ENCODE measurements at places on chromosomes 2 and 18.

DNA sequence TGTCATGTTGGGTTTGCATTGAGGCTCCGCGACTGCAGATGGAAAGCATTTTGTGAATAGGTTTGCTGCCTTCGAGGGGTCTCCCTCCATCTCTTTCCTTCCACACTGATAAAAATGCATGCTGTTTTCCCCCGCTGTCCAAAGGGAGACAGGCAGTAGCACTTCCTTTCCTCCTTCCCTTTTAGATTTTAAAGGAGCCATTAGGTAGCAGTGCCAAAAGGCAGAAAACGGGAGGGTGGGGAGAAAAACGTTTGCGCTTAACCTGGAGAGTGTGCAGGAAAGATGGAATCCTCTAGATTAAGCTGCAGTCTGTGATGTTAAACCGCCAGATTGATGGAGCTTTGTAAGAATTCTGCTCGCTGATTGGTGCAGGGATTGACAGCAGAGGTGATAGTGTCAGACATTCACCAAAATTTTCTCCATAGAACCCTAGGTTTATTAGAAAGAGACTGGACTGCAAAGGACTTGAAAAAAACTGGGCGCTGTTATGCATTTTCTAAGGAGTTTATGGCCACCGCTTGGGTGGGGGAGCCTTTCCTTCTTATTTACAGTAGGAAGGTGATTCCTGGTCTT lies 688 bp downstream of the MAPRE2 start:
- peak; percentile 51 for DNase-seq

DNA sequence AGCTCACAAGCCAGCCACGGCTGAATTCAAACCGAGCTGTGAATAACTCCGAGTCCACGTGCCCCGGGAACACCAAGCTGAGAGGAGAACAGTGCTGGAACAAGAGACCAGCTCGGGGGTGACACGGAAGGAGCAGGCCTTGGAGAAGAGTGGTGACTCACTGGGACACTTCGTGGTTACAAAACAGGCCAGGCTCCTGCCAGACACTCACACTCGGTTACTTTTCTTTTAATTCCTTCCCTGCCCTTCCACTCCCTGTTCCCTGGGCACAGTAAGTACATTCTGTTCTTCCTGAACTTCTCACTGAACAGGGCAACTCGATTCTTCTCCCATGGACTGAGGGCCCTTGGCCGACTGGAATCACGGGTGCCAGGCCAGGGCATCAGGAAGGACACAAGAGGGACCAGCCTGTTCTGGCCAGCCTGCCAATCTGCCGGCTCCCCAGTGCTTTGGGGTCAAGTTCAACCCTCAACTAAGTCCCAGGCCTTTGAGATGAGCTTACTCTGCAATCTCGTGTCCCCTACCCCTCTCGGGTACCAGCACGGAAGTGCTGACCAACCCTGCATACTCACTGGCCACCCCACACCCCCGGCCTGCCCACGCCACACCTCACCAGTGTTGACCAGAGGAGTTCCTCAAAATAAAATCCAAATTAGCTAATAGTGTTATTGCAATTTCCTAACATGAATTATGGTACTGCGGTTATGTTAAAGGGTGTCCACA lies 87.5 kb downstream of the TFCP2L1 start:
- peak; percentile 81 for DNase-seq

- DNase-seq: no peak
Observed at GRCh38 chr2:10370390-10370789, 67.7 kb downstream of the HPCAL1 start.

GRCh38 chr2:230947908-230948365 lies 22.9 kb upstream of the GPR55 start:
- no peak for DNase-seq

DNA sequence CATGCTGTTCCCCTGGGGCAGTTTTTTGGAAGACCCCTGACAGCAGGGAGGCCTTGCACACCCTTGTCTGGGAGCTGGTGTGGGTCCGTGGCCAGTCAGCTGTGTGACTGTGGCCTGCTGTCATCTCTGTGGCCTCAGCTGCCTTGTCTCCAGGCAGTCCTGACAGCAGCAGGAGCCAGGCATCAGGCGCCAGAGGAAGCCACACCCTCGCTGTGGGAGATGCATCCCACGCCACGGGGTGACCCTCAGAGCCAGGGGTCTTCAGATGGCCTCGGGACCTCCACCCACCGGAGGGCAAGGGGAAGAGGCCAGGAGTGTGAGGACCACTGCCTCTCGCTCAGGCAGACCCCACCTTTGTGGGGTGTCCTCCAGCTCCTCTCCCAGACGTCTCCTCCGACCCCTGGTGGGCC lies 5.0 kb downstream of the BOK start:
- no peak for DNase-seq

GRCh38 chr18:5770176-5770575 lies 125.1 kb downstream of the TMEM200C start:
- DNase-seq: no peak

GRCh38 chr2:100077935-100078334 lies 64.5 kb downstream of the AFF3 start:
- DNase-seq: no peak

- no peak for DNase-seq
Observed at GRCh38 chr2:151085181-151085611, 176.5 kb downstream of the RBM43 start.

DNA sequence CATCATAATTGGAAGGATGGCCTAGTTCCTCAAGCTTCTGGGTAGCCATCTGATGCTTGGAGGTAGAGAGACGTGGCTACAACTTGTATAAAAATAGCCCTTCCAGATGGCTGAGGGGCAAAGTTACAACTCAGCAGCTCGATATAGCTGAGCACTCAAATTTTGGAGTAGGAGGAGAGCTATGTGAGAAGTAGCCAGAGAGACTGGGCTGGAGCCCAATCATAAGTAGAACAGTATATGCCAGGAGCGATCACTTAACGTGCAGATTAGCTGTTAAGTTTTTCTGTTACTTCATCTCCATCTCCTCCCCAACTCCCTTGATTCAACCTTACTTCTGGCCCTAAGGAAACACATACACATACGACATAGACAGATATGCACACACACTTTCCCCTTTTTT lies 28.8 kb downstream of the CNRIP1 start:
- DNase-seq: no peak

- no peak for DNase-seq
Observed at GRCh38 chr18:31103423-31103822, 1.2 kb upstream of the DSC2 start.

DNA sequence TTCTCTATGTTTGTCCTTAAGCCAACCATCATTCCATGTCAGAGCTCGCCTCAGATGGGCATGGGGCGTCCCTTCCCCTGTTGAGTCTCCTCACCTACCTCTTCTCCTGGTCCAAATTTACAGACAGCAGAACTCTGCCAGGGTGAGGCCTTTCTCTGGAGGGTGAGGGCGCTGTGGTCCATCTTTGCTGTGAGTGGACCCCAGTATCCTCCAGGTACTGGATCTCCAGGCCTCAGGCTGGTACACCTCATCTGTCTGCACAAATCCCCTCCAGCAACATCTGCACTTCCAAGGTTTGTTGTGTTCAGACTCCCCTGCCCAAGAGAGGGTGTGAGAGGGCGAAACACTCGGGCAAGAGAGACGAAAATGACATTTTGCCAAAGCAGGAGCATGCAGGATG lies 63.9 kb upstream of the EDAR start:
- DNase-seq: no peak

DNA sequence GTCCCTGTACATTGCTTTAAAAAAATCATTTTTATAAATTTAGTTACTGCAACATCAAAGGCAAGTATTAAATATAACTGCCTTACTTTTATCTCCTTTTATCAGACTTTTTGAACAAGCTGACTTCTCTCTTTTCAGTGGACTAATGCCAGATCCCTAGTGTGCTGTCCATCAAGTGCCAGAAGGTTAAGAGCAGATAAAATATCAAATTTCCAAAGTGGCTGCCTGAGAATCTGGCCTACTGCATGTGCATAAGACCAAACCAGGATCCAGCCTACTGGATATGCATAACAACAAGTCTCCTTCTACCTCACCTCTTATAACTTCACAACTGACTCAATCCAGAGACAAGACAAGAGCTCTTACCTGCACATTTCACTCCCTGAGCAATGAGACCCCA lies 59.8 kb upstream of the CHRNA1 start:
- DNase-seq: no peak

DNA sequence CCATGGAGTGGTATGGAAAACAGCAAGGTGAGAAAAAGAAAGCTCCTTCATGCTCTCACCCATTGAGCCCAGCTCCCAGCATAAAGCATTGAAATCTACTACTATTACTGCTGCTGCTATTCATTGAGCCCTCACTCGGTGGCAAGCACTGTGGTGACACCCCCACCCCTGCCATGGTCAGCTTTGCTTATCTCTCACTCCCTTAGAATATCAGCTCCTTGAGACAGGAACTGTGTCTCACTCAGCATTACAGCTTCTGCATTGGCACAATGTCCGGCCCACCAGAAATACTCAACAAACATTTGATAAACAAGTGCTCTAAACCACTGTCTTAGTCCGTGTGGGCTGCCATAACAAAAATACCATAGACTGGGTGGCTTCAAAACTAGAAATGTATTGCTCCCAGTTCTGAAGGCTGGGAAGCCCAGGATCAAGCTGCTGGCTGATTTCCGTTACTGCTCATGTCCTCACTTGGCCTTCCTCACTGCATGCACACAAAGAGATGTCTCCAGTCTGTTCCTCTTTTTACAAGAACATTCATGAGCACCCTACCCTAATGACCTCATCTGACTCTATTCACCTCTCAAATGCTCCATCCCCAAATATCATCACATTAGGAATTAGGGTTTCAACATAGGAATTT lies 116.3 kb downstream of the ZBTB7C start:
- DNase-seq: no peak

GRCh38 chr2:120625865-120626560 lies 109.7 kb upstream of the GLI2 start:
- DNase-seq: peak; percentile 25

GRCh38 chr18:54396760-54397159 lies 39.1 kb downstream of the C18orf54 start:
- DNase-seq: no peak

GRCh38 chr2:11628675-11629074 lies 41.3 kb downstream of the NTSR2 start:
- DNase-seq: no peak

DNA sequence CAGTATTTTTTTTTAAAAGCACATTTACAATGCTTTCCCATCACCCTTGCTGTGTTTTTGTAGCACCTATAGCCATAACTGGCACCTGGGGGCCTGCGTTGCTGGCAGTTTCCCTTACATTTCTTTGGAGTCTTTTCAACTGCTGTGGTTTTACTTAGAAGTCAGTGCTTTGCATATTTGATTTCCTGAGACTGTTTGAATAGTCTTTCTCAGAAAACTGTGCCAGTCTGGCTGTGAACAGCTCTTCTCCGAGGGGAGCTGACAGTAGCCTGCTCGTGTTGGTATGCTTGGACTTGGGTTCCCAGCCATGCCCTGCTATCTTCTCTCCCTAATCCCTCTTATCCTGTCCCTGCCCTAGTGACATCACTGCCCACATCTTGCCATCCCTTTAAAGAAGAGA lies 81.5 kb downstream of the DPP4 start:
- DNase-seq: peak; percentile 55

GRCh38 chr2:142688856-142689605 lies 188.4 kb upstream of the KYNU start:
- no peak for DNase-seq

Data from M059J (cell line).